NCI-H226 (cell line): ENCODE measurements at places on chromosomes 4 and X.

DNA sequence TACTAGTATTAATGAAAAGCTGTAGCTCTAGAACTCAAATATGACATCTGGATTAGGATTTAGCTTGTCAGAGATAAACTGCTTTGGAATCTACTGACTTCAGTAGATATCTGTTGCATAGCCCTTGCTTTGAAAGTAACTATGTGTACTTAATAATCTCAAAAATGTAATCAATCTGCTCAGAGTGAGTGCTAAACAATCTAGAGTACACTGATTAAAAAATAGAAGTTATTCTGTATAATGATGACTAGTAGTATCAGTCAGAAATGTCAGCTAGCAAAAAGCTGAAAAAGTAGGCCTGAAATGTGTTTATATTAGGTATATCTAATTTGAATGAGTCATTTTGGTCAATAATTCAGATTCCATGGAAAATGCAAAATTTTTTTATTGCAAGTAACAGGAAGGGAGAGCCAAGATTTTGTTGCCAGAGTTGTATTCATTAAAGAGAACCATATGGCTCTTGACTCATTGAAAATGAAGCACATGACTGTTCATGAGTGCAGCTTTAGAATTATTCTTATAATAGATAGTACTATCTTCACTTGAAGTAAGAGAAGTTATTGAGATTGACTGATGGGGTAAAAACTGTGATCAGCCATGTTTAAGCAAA, 20.0 kb downstream of the CLCN3 start:
- DNase-seq, result no peak

GRCh38 chr4:71941001-71941400, 90.8 kb upstream of the NPFFR2 start:
- peak; percentile 22 for DNase-seq

- DNase-seq, result no peak
Observed at GRCh38 chr4:1883583-1883982, 12.4 kb downstream of the NSD2 start.

GRCh38 chr4:12729384-12729783, 754.8 kb downstream of the RAB28 start:
- no peak for DNase-seq

- no peak for DNase-seq
Observed at GRCh38 chr4:102298716-102299115, 46.6 kb downstream of the SLC39A8 start.

DNA sequence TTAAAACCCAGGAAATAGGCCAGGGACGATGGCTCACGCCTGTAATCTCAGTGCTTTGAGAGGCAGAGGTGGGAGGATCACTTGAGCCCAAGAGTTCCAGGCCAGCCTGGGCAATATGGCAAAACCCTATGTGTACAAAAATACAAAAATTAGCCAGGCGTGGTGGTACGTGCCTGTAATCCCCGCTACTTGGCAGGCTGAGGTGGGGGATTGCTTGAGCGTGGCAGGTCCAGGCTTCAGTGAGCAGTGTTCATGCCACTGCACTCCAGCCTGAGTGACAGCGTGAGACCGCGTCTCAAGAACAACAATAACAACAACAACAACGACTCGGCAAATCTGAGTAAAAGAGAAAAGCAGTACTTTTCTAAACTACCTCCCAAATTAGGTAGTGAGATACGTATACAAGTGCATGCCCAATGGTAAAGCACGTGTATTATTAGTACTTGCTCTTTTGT, 13.0 kb upstream of the NDUFC1 start:
- DNase-seq, result no peak

GRCh38 chrX:155995321-155995875, 2.1 kb upstream of the IL9R start:
- no peak for DNase-seq

DNA sequence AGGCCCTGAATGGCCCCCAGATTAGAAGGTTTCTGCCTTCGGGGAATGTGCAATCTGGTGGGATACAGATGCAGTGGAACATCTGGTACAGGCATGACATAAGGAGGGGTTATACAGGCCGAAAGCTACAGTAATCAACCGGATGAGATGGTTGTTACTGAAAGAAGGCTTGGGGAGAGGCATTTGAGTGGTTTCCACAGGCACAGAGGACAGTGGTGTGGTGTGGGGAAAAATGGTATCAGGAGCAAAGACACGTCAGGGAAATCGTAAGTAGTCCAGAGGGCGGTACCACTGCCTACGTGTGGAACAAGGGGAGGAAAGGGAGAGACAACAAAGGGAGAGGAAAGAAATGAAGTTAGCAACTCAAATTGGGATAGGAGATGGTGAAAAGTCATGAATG, 3.0 kb downstream of the PDLIM3 start:
- DNase-seq, result no peak

DNA sequence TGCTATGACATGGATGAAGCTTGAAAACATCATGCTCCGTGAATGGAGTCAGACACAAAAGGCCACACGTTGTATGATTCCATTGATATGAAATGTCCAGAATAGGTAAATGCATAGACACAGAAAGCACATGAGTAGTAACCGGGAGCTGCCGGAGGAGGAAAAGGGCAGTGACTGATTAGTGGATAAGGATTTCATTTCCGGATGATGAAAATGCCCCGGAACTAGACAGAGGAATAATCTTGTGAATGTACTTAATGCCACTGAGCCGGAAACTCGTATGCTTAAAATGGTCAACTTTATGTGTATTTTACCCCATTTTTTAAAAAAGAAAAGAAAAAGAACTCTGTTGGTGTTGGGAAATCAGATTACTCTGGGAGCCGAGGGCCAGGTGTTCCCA, 112.7 kb upstream of the FAM9B start:
- no peak for DNase-seq

GRCh38 chr4:122845066-122845465, 18.4 kb downstream of the FGF2 start:
- DNase-seq, result no peak

DNA sequence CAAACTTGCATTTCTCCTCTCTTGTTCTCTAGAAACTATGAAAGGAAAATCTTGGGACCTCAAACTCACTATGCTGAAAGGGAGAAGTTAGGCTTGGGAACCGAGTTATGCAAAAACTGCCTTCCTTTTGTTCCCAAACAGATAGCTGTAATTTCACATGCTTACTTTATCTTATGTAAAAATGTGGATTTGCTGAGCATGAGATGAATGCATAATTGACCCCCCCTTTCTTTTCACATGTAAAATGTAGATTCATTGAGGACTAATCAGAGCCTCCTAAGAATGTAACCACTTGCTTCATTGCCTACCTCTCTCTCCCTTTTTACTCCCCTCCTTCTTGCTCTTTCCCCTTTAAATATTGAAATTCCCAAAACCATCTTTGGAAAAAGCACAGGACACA, 18.0 kb downstream of the TBC1D9 start:
- DNase-seq, result no peak

DNA sequence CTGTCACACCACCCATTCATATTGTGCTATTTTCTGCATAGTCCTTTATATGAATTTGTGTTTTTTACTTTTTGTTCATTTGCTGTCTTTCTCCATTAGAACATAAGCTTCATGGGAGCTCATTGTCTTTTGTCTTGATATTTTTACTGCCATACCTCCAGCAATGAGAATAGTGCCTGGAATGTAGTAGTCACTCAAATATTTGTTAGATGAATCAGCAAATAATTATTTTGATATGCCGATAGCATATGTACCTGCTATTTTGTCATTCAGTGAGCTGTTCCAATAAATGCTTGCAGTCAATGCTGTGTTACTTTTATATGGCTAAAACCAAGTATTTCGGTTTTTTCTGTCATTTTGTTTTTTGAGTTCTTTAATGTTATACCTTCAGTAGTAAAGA, 43.5 kb upstream of the SLC25A31 start:
- DNase-seq, result peak; percentile 3

DNA sequence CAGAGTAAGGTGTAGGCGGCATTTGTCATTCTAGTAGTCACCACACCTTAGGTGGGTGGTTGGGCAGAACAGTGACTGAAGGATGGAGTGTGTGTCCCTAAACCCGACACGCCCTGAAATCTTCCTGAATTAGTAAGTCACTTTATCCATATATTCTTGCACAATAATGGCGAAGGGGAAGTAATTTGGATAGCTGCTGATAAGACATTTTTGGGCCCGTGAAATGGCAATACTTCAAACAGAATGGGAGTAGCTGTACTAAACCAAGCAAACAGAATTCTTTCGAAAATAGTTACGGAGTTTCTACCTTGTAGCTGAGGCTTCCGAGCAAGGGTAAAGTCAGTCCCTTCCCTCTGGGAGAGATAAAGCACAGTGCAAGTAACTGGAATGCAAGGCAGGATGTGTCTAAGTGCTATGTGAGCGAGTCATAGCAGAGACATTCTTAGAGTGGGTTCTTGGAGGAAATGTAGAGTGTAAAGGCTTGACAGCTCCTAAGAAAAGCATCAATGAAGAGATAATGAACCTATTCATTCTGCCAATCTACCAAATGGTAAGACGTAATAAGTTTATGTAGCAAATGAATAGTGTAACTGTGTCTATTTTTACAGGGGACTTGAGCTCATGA, 72.8 kb downstream of the CLCN5 start:
- DNase-seq, result peak; percentile 88

GRCh38 chrX:97363843-97364242, 480.1 kb downstream of the RPA4 start:
- no peak for DNase-seq

DNA sequence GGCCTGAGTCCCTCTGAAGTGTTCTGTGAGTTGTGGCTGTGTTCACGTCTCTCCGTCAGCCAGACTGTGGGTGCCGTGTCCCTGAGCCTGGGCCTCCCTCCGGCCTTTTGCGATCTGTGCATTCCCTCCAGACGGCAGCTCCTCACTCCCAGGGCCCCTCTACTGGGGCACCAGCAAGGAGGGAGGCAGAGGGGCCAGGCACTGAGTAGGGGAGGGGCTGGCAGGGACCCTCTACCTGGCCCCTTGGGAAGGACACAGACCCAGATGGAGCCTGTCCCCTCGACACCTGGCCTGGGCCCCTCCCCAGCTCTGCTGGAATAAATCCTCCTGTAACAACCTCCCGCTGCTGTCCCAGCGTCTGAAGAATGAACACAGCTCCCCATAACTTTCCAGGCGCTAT, 110.0 kb upstream of the NKX1-1 start:
- no peak for DNase-seq

- DNase-seq, result no peak
Observed at GRCh38 chr4:37721995-37722638, 35.9 kb upstream of the RELL1 start.

DNA sequence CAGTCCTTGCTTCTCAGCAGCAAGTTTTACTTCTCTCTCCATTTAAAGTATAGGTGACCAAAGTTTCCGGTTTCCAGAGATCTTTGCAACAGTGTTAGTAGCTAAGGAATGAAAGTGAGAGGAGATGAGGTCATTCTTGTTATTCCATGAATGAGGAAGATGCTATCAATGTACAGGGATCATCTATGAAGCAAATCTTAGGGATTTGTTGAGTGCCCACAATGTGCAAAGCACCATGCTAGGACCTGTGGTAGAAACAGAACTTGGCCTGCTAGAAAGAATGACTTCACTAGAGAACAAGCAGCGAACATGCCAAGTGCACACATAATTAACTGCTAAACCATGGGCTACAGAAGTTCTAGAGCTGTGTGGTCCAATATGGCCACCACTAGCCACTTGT, 112.5 kb downstream of the MID1 start:
- no peak for DNase-seq

DNA sequence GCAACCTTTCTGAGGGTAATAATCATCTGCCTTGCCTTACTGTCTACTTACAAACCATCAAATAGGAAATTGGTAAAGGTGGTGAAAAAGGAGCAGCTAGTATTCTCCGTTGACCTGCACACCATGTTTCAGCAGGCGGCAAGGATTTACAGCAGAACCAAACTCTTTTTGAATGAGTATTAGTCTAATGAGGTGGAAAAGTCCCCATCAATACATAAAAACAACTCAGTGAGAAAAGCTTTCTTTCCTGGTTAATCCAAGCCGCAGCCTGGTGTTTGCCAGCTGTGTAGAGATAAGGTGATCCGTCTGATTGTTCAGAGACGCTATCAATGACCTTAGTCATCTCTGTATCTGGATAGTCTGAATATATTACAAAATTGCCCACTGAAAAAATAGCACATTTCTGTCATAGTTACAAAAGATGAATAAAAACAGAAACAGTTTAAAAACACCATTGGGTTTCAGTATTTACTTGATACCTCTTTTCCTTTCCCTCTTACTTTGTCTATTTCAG, 110.4 kb upstream of the TBC1D9 start:
- no peak for DNase-seq

GRCh38 chr4:79083406-79084010, 144.3 kb upstream of the PAQR3 start:
- DNase-seq, result no peak

- DNase-seq, result peak; percentile 51
Observed at GRCh38 chrX:134868771-134869495, 121.9 kb upstream of the SMIM10 start.

DNA sequence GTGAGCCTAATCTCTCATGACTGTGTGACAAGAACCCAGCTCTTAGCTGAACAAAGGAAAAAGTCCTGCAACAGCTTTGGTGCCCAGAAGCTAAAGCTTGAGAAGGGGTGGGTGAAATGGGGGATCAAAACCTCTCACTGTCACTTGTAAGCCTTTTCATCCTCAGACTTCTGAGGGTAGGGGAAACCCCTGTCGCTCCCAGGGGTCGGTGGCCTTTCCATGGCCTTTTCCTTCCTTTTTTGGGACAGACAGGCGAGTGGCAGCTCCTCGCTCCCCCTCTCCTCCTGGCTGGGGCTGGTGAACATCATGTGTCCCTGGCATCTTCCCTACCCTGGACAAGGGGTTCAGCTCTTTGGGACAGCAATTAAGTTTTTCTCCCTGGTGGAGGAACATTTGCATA, 78.2 kb downstream of the FAM47A start:
- DNase-seq, result no peak

DNA sequence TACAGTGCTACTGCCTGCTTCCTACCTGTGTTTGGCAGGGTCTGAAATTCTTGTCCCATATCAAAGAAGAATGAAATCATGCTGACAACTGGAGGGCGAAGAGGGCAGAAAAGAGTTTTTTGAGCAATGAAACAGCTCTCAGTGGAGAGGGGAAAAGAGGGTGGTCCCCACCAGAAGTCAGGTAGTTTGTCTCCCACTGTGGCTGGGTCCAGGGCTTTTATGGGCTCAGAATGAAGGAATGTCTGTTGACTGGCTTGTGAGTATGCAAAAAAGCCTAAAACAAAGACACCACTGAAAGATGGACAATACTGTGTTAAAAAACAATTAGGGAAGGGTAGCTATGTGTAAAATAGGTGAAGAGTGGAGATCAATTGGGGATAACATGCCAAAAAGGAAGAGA, 115.0 kb downstream of the ADAM29 start:
- DNase-seq, result no peak

GRCh38 chrX:22424122-22424915, 151.6 kb downstream of the CBLL2 start:
- DNase-seq, result peak; percentile 45
